ENCODE measurements at places on chromosomes 2 and 18. TPM values are rescaled to one million over a fixed set of nuclear protein-coding genes. Genes with fewer than 3 reads are reported as not detected.

The CIDEA gene
- not detected for total RNA-seq

The KCNJ3 gene
- not detected for total RNA-seq

- no peak for DNase-seq
Measured at GRCh38 chr18:13603304-13604019, 122.9 kb downstream of the FAM210A start.

- DNase-seq = no peak
Measured at GRCh38 chr2:56337342-56337741, 153.6 kb downstream of the CCDC85A start.

- DNase-seq = no peak
Measured at GRCh38 chr2:139652385-139652784, 872.2 kb upstream of the NXPH2 start.
